ENCODE measurements at places on chromosomes 5 and 9.

GRCh38 chr9:132994410-132995120, 16.1 kb downstream of the GFI1B start:
- no peak for DNase-seq

GRCh38 chr9:124354346-124355038, 60.8 kb downstream of the PSMB7 start:
- no peak for DNase-seq

- no peak for DNase-seq
These were observed 46.2 kb downstream of the TENT4A start for GRCh38 chr5:6759401-6759800.

DNA sequence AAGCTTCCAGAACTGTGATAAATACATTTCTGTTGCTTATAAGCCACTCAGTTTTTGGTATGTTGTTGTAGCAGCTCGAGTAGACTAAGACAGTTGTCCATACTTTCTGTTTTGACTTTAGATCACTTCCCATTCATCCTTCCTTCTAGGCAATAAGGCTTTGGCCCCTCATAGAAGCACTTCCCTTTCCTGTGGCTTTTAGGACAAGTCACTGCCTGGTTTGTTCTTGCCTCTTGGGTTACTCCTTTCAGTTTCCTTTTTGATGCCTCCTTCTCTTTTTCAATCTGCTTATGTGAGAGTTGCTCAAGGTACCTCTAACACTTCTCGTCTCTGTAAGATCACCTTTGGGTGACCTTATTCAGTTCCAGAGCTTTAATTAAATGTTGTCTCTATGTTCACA, 72.4 kb upstream of the NTRK2 start:
- DNase-seq = no peak

DNA sequence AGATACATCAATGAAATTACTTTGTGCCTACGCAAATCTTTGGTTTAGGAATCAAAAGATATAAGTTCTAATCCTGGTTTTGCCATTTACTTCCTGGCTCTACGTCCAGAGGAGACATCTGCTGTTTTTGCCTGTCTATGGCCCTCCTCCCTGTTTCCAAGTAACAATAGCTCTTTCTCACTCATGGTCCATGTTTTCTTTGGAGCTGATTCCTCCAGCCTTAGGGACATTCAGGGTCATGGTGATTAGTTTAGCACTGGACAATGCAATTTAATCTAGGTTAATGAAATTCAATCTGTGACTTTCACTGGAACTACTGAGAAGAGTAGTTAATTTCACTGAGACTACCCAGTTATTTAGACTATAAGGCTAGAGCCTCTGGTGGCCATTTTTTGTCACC, 170.6 kb downstream of the SEMA6A start:
- no peak for DNase-seq

GRCh38 chr5:143156086-143156485, 247.4 kb downstream of the NR3C1 start:
- DNase-seq = no peak

DNA sequence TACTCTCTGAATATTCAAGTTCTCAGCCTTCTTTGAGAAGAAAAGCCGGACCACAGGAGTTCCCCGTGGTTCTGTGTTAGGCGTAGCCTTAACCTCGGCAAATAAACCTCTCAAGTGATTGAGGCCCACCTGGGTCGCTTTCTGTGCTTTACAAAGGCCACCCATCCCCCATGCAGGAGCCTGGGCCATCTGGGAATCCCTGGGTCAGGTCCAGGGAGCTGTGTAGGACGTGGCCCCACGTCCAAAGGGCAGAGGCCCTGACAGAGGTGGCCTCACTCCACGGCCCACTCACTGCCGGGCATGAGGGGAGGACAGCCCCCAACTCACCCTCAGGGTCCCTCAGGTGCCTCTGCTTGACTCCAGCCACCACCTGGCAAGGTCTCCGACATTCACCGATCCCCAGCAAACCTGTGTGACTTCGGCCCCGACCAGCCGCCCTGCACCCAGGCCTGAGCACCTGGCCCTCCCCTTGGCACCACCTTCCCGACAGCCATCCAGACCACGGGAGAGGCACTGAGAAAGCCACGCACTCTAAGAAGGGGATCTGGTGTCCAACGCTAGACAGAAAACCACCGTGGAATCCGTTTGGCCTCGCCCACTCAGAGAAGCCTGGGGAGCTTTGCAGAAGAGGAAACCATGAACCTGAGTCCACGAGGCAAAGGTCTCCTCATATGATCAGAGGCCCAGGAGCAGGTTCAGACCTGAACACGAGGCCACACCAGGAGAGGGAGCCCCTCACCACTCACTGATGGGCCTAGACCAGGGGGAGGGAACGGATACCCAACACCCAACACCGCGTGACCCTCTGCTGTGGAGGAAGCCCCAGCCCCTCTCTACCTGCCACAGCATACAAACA, 4.5 kb downstream of the SLC12A7 start:
- no peak for DNase-seq

DNA sequence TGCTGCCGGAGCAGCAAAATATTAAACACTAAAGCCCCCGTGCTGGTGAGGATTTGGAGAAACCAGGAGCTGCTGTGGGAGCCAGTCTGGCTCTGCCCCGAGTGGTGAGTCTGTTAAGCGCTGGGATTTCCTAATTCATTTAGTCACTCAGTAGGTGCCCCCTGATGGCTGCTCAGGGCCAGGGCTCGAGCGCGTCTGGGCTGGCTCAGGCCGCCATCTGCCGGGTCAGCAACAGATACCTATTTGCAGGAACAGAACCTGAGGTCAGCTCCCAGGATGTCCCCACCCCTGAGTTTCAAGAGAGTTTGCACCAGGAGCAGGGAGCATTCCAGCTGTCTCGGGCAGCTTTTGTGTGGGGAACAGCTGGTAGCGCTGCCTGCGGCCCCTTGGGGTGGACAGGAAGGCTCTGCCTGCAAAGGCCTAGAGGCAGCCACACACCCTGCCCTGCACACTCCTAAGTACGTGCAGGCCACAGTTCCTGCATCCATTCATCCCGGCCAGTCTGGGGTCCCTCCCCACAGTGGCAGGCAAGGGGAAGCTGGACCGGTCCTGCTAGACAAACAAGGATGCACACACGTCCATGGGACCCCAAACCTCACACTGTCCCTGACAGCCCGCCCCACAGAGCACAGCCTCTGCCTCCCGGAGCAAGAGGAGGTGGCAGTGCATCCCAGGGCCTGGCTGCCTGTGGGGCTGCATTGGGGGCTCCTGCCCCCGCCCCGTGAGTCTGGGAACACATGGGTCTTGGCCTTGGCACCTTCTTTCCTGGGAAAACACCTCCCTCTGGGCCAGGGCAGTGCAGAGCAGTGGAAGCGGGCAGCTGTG, 83.7 kb downstream of the ADAMTS2 start:
- DNase-seq = no peak

DNA sequence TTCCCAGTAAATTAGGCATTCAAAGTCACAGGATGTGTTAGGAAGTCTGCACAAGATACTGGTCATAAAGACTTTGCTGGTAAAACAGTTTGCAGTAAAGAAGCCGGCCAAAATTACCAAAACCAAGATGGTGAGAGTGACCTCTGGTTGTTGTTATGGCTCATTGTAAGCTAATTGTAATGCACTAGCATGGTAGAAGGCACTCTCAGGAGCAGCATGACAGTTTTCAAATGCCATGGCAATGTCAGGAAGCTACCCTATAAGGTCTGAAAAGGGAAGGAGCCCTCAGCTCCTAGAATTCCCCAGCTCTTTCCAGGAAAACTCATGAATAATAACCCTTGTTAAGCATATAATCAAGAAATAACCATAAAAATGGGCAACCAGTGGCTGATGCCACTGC, 64.3 kb upstream of the TNC start:
- no peak for DNase-seq

DNA sequence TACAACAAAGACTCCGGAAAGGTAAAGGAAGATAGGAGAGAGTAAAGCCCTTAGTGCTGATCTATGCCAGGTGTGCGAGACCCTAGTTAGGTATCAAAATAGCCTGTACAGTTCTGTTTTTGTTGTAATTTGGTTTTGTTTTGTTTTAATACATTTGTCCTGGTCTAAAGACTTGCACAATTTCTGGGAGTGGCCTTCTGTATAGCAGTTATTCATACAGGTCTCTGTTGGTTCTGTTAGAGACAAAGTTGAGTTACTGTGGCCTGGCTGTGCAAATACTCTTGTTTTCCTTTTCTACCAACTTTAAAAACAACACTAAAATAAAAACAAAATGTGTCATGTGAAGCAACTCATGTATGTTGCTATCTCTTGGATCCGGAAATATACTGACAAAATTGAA, 163.6 kb downstream of the COMMD10 start:
- DNase-seq = no peak

- DNase-seq = no peak
These were observed 6.4 kb upstream of the JMY start for GRCh38 chr5:79229357-79230174.

GRCh38 chr5:35587419-35587818, 30.2 kb upstream of the SPEF2 start:
- DNase-seq = no peak

- DNase-seq = no peak
These were observed 170.4 kb downstream of the FOCAD start for GRCh38 chr9:20854444-20854843.

- DNase-seq = no peak
These were observed 4.2 kb downstream of the ADAM19 start for GRCh38 chr5:157571357-157571827.

DNA sequence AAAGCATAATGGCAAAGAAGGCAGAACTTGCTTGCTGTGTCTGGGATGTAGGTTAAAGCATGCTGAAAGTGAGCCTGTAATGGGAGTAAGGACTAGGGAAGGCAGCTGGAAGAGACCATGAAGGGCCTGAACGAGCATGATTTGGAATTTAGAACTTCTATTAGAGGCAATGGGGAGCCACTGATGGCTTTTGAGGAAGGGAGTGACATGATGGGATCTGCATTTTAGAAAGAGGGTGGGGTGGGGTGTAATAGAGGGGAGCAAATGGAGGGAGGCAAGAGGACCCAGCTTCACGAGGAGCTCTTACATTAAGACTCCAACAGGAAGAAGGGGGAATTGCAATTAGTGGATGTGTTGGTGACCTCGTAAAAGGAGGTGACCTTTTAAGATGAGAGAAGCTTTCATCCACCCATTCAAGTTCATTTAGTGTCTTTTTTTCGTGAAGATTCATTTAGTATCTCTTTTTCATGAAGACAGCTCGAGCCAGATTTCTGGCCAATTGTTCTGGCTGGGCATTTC, 13.6 kb upstream of the GABRP start:
- DNase-seq = no peak

DNA sequence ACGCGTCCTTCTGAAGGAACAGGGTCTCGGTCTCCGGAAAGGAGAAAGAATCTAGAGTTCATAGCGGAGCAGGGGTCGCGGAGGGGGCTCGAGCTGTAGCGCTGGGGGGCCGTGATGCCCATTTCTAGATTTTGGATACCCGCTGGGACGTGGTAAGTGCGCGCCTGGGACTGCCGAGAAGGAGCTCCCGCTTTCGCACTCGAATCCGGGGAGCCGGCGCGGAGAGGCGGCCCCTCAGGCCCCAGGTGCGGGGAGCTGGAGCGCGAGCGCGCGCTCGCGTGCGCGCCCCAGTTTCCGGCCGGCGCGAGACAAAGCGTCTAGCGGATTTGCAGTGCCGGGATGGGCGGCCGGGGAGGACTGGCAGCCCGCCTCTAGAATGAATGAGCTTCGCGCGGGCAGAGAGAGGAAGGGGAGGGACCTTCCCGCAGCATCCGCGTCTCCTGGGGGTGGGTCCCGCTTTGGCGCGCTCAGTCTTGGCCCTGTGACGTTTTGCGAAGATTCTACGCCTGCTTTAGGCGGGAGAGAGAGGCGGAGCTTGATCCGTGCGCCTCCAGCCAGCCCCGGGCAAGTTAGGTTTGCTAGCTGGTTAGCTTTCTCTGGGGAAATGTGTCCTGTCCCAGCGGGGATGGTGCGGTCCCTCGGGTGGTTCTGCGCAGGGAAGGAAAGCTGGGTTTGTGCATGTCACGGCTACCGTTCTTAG, 1.2 kb downstream of the LMNB1 start:
- peak; percentile 75 for DNase-seq

- no peak for DNase-seq
These were observed 293.8 kb downstream of the SLIT3 start for GRCh38 chr5:169006842-169007790.

DNA sequence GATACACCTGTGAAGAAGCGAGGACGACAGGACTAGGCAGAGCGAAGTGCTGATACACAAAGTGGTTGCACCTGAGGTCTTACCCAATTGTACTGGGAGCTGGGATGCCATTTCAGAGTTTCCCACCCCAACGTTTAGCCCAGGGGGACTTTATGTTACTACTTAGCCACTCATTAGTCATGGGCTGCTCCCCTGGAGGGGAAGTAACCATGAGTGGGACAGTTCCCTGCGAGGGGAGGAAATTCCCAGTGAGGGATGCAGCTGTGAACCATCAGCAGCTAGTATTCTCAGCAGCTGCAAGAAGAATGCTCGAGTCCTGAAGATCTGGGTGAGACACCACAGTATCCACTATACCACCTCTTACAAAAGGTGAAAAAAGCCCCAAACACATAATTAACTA, 93.7 kb upstream of the ACTBL2 start:
- no peak for DNase-seq

DNA sequence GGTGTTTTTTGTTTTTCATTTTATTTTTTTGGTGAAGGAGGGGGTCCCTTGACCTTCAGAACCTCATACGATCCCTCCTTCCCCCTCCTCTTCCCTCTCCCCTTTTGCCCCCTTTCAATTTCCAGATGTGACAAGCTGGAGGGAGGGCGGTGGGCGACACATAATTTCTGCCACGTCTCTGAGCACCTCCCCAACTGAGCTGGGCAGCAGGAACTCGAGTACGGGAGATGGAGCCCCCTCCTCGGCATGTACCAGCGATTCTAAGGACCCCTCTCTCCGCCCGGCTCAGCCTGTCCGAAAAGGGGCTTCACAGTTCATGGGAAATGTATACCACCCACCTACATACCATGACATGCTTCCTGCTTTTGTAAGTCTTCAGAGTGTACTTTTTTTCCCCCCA, 52.4 kb downstream of the PRRC2B start:
- no peak for DNase-seq

GRCh38 chr9:38226491-38226951, 157.5 kb upstream of the SHB start:
- no peak for DNase-seq

GRCh38 chr9:19156026-19156474, 28.8 kb upstream of the PLIN2 start:
- no peak for DNase-seq

DNA sequence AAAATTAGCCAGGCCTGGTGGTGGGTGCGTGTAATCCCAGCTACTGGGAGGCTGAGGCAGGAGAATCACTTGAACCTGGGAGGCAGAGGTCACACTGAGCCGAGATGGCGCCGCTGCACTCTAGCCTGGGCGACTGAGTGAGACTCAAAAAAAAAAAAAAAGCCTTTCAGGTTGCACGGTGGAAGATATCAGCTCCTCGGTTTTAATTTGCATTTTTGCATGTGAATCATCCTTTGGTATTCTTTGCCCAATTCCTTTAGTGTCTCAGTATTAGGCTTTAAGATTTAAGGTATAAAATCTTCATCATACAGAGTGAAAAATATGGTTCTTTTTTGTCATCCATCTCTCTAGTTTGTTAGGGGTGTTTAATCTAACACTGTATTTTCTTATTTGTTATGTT, 173.6 kb upstream of the S1PR3 start:
- DNase-seq = no peak
